Activated CD8-positive, alpha-beta memory T cell treated with anti-CD3 and anti-CD28 coated beads, Interleukin-2, amount 10 ng/mL, durations not matched to agents 7 days and 5 days (primary cell): ENCODE measurements at places on chromosomes 16 and 17.

GRCh38 chr16:68770671-68771070, 33.6 kb downstream of the CDH1 start:
- no peak for DNase-seq

- no peak for DNase-seq
These were observed 38.7 kb downstream of the CACNG4 start for GRCh38 chr17:67003231-67003630.

GRCh38 chr17:4110152-4110551, 32.7 kb downstream of the ZZEF1 start:
- DNase-seq: no peak

- DNase-seq: no peak
These were observed 1.3 kb downstream of the NF1 start for GRCh38 chr17:31096106-31096436.

- DNase-seq: no peak
These were observed 261.2 kb downstream of the CBLN1 start for GRCh38 chr16:49020436-49020835.

DNA sequence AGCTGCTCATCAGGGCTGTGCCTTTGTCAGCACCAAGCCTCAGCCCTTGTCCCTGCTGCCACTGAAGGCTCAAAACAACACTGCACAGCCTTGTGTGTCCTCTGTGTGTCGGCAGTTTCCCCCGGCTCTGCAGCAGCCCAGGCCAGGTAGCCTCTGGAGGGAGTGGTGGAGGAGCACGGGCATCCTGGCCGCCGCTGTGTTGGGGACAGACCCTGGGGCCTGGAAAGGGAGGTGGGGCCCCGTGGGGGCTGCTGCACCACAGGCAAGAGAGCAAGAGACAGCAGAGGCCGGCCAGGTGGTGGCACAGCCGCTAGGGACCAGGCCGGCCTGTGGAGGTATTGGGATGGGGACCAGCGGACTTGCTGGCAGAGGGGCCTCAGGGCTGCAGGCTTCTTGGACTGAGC, 96.9 kb upstream of the ZNF750 start:
- no peak for DNase-seq
